Right renal pelvis (tissue), 4 donors: ENCODE measurements at places on chromosomes 13 and 19.
A peak's percentile ranks its signal among the peaks of the same experiment; 100 is the strongest.

- no peak for DNase-seq
Measured at GRCh38 chr13:74966814-74967424, 515.0 kb downstream of the TBC1D4 start.

- DNase-seq: no peak
Measured at GRCh38 chr19:18417250-18418028, 1.8 kb upstream of the SSBP4 start.

DNA sequence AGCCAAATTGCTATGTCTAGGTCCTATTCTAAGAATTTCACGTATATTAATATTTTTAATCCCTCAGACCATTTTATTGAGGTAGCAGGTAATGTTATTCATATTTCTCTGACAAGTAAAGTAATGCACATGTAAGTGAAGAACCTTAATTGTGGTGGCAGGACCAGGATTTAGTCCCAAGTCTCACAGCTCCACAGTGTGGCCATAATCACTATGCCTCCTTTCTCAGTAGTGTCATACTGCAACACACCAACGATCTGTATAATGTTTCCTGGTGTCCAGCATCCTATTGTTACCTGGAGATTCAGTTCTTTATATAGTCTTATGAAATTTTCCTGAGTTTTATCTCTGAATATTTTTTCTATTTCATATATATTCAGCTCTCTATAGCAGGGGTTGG is 340.3 kb downstream of the OLFM4 start:
- DNase-seq: no peak

GRCh38 chr19:17112700-17113099 is 37.1 kb downstream of the MYO9B start:
- no peak for DNase-seq

- DNase-seq: peak; percentile 12
Measured at GRCh38 chr13:30576528-30576927, 41.2 kb upstream of the USPL1 start.

GRCh38 chr13:85373322-85373721 is 425.9 kb downstream of the SLITRK6 start:
- DNase-seq: no peak

DNA sequence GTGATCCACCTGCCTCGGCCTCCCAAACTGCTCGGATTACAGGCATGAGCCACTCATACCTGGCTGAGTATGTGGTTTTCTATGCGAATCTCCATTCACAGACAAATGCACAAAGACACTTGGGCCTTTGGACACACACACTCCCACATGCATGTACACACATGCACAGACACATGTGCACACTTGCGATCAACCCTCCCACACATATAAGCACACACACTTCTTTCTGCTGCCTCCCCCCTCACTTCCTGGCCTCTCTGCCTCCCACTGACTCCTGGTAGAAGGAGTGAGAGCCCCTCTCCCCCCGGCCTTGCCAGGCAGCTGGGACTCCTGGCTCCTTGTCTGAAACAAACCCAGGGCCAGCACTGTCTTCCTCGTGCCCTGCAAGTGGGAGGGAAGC is 29.3 kb upstream of the PLEKHF1 start:
- no peak for DNase-seq

- no peak for DNase-seq
Measured at GRCh38 chr19:29562299-29563297, 36.8 kb downstream of the VSTM2B start.

DNA sequence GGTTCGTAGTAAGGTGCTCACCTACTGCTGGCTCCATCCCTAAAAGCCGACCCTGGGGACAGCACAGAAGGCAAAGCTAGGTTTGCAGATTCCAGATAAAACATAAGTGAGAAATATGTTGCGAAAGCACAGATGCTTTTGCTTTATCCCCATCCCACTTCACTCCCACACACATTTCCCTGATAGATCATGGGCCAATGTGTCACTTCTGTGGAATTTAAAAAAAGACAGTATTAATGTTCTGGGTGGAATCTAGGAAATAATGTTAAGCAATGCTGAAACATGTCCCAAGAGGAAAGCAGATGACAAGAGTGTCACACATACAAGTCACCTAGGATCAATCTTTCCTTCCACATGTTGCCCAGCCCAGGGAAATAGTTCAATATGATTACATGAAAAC is 661.0 kb upstream of the MIR17HG start:
- no peak for DNase-seq
